ENCODE measurements at places on chromosomes 1 and 21.

DNA sequence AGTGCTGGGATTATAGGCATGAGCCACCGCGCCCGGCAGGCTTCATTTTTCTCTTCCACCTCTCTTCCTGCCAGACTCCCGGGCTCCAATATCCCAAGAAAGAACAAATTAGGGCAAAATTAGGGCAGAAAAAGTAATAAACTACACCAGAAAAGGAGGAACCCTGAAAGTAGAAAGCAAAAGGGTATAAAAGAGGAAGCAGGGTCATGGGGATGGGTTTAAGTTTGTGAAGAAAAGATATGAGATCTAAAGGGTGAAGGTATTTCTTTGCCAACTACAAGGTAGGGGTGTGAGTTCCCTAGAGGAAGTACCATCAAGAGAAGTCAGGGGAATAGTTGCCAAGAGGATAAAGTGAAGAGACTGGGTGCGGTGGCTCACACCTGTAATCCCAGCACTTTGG, 9.9 kb downstream of the PTPN22 start:
- DNase-seq, result no peak

DNA sequence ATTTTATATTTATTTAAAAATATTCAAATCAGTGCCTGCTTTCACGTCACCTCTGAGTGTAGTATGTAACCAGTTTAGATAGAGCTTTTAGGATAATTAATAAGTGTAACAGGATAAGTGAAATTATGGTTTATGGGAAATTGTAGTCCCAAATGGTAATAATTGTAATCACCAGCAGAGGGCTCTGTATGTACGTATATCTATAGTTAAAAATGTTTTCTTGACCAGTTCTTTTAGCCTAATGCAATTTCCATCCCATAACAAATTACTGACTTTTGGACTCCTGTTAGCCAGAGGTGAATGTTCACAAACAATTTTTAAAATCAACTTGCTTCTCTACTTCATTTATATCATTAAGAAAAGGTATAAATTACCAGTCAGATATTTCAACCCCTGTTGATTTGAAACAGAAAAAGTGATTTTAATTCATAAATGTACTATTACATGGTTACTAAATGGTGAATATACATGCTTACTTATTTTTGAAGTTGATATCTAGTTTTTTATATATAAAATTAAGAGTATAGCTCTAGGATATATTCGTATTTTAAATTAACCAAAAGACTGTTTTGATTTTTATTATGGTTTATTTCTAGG, 25.3 kb downstream of the SLC30A7 start:
- DNase-seq, result peak; percentile 66

GRCh38 chr1:148362216-148362611, 120.9 kb downstream of the PPIAL4G start:
- DNase-seq, result no peak

GRCh38 chr1:53754484-53755312, 15.7 kb upstream of the GLIS1 start:
- peak; percentile 14 for DNase-seq

- DNase-seq, result no peak
Measured at GRCh38 chr1:30129001-30129408, 594.4 kb downstream of the MATN1 start.

DNA sequence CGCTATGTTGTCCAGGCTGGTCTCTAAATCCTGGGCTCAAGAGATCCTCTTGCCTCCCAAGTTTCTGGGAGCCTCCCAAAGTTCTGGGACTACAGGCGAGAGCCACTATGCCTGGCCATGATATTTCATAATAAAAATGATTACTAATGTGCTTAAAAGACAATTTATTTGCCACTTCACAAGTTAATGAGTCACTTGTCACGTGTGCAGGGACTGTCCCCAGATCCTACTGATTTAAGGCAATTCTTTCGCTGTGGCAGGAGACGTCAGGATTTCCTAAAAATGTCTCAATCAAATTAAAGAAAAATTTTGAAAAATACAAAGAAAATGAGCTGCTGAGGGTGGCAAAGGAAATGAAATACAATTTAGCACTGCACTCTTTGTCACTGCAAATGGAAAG, 43.5 kb downstream of the B3GALNT2 start:
- no peak for DNase-seq

- DNase-seq, result no peak
Measured at GRCh38 chr1:10693497-10694273, 102.8 kb downstream of the CASZ1 start.

GRCh38 chr1:234527346-234527745, 48.4 kb upstream of the TARBP1 start:
- no peak for DNase-seq

DNA sequence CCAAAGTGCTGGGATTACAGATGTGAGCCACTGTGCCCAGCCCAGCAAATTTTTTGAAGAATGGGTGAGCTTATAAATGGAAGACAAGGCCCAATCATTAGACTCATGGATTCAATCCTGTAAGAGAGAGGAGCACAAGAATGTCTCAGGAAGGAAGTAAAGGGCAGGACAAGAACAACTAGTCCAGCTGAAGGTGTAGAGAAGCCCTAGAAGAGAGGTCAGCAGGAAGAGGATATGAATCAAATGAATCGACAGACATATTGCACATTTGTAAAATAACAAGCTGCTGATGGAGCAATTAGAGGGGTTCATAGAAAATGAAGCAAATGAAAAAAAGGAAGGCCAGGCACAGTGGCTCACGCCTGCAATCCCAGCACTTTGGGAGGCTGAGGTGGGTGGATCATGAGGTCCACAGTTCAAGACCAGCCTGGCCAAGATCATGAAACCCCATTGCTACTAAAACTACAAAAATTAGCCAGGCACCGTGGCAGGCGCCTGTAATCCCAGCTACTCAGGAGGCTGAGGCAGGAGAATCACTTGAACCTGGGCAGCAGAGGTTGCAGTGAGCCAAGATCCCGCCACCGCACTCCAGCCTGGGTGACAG, 74.9 kb downstream of the MIS18A start:
- no peak for DNase-seq

- DNase-seq, result no peak
Measured at GRCh38 chr1:91731815-91732214, 154.1 kb downstream of the TGFBR3 start.

DNA sequence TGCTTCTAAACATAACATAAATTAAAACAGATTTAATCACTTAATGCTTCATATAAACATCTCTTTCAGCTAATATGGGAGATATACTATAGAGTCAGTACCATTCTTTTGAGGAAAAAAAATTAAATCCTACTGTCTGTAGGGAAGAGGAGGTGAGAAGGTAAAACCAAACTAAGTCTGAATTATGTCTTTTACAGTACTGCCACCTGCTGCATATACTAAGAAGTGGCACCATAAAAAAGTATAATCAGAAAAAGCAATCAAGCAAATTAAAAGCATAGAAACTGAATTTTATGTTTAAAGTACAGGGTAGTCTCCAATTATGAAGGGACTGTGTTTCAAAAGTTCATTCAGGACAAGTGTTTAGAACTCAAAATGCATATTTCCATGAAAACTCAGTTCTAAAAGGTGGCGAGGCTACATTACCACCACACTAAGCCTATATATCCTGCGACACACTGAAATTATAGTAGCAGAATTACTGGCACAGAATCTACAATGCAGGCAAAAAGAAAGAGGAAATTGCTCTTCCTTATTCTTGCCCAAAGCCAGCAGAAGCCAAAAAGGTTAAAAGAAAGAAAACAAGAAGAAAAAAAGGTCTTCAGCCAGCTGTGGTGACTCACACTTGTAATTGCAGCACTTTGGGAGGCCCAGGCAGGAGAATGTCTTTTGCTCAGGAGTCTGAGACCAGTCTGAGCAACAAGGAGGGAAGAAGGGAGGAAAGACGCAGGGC, 9.0 kb downstream of the NSL1 start:
- no peak for DNase-seq

DNA sequence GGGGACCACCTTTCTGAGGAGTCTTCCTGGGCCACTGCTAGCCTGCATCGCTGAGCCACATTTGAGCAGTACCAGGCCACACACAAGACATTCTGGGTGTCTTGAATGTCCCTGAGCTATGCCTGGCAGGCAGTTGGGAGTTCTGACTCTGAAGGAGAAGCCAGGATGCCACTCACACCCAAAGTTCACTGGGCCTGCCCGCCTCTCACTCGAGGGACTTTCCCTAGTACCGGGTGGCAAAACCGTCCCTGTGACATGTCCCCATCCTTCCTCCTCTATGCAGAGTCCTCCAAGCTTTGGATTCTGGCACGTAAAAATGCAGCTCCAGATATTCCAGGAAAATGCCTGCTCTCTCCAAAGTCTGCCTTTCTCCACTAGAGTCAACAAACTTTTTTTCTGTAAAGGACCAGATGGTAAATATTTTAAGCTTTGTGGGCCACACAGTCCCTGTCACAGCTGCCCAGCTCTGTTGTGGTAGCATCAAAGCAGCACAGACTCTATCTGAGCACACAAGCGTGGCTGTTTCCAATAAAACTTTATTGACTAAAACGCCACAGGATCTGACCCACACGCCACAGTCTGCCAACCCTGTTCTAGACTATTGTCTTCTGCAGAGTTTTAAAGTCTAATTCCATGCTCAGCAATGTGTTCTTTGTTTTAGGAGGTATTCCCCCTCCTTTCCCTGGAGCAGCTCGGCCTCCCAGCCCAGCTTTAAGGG, 19.2 kb upstream of the GUCA2B start:
- DNase-seq, result peak; percentile 14

GRCh38 chr1:92299477-92300150, 755 bp downstream of the RPAP2 start:
- no peak for DNase-seq

- DNase-seq, result no peak
Measured at GRCh38 chr1:88647249-88647645, 36.8 kb upstream of the PKN2 start.

DNA sequence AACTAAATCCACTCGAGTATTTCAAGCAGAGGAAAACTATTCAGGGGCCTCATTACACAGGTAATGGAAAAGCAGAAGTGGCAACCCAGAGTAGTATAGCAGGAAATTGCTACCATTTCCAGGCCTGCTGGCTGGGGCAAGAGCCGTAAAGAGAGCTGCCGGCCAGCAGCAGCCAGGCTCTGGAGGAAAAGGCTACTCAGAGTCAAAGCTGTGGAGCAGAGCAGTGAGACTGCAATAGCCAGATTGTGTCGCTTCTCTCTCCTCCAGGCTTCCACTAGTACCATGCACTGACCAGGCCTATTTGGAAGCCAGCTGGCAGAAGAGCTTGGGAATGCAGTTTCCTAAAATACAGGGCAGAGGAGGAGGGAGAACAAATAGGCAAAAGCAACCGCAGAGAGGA, 155.5 kb downstream of the OMA1 start:
- DNase-seq, result no peak

- no peak for DNase-seq
Measured at GRCh38 chr1:12327566-12327965, 97.7 kb downstream of the VPS13D start.
